Activated B cell treated with CpG ODN at 0.5 μM for 24 hours (primary cell): ENCODE measurements at places on chromosomes 2 and 18. TPM values are rescaled to one million over a fixed set of nuclear protein-coding genes. Genes with fewer than 3 reads are reported as not detected.

GRCh38 chr2:24190503-24190902 is 15.7 kb downstream of the FAM228A start:
- no peaks in the 10 kb centered on the region for H3K4me1 ChIP-seq
- no peak overlapping the region for H3K27ac ChIP-seq
- no peak for DNase-seq
- peaks cover 7% of the 10 kb centered on the region for H3K27me3 ChIP-seq
- H3K36me3 ChIP-seq: no peaks in the 10 kb centered on the region
- H3K4me3 ChIP-seq: no peak overlapping the region

DNA sequence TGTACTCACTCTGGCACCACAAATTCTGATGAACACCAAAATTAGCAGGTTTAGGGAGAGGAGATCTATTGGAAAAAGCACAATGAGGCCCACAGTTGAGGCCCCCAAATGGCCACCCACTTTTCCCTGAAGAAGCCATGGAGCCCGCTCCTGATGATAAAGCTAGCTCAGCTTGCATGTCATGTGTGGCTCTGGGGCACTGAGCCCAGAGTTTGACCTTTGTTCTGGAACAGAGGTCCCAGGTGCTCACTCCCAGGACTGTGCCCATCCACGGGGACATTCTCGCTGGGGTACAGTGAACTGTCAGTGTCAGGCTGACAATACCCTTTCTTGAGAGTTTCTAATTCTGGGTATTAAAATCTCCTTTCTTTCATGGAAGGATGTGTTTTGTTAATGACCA is 36.2 kb downstream of the XDH start:
- no peak overlapping the region for H3K4me3 ChIP-seq
- no peaks in the 10 kb centered on the region for H3K36me3 ChIP-seq
- no peak overlapping the region for H3K27ac ChIP-seq
- no peaks in the 10 kb centered on the region for H3K4me1 ChIP-seq
- DNase-seq: no peak

GRCh38 chr2:26730549-26731344 is 33.3 kb upstream of the SLC35F6 start:
- DNase-seq: no peak
- H3K4me1 ChIP-seq: no peaks in the 10 kb centered on the region
- peaks cover 14% of the 10 kb centered on the region for H3K27me3 ChIP-seq
- H3K4me3 ChIP-seq: no peak overlapping the region

DNA sequence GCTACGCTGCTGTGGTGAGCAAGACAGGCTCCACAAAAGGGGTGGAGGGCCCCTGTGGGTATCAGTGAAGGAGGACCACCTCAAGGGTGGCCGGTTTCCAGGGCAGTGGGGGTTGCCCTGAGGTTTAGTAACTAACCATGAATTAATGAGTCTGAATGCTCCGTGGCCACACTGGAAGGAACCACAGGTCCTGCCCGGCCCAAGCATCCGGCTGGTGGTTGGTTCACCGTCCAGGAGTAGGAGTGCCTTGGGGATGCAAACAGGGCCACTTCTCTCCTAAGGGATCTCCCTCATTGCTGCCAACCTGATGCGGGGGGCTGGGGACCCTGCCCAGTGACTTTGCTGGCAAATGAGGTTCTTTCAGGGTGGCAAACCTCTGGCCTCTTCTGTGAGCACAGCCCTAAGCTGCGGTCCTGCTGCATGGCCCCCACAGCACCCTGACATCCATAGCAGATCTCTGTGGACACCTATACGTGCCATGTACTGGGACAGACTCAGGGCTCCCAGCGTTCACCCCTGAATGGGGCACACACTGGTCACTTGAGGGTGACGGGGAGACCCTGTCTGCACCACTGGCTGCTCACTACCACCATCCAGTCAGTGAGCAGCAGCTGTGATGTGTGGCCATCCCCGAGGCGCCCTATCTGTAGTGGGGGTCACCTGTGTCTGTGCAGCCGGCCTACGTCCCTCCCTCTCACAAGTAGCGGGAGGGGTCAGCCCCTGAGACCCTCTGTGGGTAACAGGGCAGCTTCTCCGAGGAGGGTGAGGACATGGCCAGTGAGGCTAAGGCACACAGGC is 41.6 kb downstream of the HS6ST1 start:
- peaks cover 29% of the 10 kb centered on the region for H3K4me1 ChIP-seq
- DNase-seq: peak; percentile 8
- H3K27me3 ChIP-seq: no peaks in the 10 kb centered on the region
- peaks cover 30% of the 10 kb centered on the region for H3K36me3 ChIP-seq
- no peak overlapping the region for H3K27ac ChIP-seq

CBLN2 gene
- total RNA-seq: 0.09 TPM in 1 of 2 replicates, not detected in the other

ASPRV1 gene
- total RNA-seq: 0.47 and 0.56 TPM in 2 replicates

ZNF521 gene
- total RNA-seq: 0.16 and 0.61 TPM in 2 replicates
